ENCODE measurements at places on chromosomes 1 and 21.
A peak's percentile ranks its signal among the peaks of the same experiment; 100 is the strongest.

- DNase-seq: no peak
These were observed 511 bp downstream of the EFNA3 start for GRCh38 chr1:155079210-155079486.

DNA sequence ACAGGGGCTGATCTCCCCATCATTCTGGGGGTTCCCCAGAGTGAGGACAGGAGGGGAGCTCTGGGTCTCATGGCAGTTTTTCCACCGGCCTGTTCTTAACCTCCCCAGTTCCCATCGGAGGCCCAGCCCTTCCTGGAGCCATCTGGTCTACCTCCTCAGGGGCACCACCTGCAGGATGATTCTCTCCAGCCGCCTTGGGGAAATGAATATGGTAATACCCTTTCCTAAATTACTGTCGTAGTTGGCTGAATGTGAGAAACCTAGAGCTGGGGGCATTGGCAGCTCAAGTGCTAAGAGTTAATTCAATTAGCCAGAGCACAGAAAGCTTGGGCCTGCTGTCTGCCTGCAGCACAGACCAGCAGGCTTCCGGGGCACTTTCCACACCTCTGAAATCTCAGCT lies 64.9 kb downstream of the TAS1R2 start:
- DNase-seq: no peak

DNA sequence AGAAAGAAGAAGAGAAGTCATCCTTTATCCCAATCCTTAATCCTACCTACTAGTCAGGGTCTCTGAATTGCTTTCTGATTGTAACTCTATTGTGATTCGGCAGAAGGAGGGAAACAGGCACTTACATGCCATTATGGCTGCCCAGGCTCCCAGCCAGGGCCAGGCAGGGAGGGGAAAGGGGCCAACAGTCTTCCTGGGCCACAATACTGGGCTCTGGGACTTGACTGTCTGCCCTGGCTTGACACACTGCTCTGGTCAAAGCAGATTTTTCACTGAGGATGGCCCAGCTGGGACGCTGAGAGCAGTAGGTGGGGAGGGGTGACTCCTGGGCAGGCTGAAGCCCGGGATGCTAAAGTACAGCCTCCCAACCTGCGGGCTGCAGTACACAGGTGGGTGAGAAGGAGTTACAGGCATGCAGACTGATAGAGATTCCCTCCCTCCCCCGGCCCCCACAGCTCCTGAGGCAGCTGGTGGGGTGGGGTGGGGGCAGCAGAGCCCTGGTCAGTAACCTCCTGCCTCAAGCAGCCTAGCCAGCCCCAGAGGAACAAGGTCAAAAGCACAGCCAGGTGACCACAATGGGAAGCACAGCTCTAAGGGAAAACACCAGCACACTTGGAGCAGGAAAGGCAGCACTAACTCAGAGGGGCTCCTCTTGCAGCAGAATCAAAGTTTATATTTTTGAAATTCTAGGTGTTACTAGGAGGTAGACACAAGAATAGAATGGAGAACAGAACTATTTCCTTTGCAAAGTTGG lies 25.3 kb downstream of the KCND3 start:
- no peak for DNase-seq

DNA sequence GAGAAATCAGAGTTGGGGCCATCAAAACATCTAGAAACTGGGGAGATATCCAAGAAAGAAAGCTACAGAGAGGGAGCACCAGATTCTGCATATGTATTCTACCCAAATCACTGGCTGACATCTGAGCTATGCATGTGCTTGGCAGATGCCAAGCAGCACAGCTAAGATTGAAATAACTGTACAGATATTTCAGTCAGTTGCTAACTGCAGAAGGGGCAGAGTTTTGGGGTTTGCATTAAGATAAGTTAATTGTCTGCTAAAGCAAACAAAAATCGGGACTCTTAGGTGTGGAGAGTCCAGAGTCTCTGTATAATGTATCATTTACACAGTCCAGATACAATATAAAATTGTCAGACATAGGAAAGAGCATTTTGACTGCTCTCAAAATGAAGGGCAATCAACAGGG lies 437.1 kb downstream of the PTBP2 start:
- DNase-seq: no peak

DNA sequence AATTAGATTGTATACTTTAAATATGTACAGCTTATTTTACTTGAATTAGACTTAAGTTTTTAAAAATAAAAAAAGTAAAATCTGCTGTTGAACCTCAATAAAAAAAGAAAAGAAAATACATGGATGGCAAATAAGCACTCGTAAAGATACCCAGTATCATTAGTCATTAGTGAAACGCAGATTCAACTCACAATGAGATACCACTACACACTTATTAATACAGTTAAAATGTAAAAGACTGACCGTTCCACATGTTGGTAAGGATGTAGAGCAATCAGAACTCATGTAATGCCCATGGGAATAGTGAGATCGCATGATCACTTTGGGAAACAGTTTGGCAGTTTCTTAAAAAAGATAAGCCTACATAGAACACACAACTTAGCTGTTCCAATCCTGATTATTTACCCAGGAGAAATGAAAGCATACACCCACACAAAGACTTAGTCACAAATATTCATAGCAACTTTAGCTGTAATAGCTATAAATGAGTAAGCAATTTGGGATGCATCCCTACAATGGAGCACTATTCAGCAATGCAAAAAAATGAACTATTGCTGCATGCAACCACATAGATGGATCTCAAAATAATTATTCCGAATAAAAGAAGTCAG lies 7.3 kb downstream of the SH2D1B start:
- DNase-seq: no peak

DNA sequence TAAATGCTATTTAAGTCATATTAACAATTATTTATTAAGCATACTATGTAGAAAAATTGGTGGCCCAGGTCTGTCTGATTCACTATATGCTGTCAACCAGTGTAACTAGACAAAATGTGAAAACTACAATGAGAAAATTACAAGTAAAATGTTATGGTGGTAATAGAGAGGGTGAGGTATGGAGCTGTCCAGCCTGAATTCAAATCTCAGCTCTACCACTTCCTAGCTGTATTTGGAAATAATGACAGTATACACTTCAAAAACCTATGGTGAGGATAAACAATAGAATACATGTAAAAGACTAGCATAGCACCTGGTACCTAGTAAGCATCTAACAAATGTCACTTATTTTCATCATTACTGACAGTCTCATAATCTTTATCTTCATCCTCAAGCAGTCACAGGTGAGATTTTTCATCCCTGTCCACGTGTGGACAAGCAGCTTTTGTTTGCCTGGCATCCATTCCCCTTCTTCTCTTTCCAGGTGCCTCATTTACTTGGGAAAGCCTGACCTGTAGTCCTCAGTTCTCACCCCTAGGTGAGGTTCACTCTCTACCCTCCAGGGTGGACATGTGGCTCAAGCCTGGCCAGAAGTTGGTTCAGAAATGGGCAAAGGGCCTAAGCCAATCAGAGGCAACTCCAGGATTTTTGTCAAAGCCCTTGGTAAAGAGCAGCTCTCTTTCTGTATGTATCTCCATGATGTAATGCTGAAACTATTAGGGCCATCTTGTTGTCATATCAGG lies 29.5 kb downstream of the EGLN1 start:
- DNase-seq: no peak

GRCh38 chr1:196661345-196661744 lies 9.5 kb downstream of the CFH start:
- DNase-seq: no peak

DNA sequence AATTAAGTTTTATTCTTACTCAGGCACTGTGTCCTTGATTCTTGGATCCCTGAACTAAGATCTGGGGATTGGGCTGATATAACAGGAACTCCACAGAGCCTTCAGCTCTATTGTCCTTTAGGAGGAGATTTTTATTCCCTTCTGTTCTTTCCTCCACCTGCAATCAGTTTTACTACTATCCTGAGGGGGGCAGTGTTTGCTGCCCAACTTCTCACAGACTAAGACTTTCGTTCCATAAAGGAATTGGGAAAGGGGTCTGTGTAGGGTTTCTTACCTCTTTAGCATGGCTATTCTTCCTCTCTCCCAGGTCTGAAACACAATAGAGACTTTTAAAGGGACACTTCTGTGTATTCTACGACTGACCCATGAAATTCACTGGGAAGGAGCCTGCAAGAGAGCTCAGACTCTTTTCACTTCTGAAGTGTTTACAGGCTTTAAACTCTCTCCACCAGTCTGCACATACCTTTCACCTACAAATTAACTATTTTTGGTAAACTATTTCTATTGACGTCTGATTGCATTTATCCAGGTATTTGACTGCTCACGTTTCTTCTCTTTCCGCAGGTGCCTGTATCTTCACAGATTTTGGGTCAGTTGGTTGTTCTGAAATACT lies 103.3 kb upstream of the DEPDC1 start:
- DNase-seq: no peak

- DNase-seq: peak; percentile 77
These were observed 15.5 kb downstream of the PI4KB start for GRCh38 chr1:151311589-151312331.

DNA sequence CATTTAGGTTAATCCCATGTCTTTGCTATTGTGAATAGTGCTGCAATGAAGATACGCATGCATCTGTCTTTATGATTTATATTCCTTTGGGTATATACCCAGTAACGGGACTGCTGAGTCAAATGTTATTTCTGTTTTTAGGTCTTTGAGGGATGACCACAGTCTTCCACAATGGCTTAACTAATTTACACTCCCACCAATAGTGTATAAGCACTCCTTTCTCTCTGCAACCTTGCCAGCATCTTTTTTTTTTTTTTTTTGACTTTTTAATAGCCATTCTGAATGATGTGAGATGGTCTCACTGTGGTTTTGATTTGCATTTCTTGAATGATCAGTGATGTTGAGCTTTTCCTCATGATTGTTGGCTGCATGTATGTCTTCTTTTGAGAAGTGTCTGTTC lies 33.5 kb downstream of the ASH1L start:
- DNase-seq: no peak

DNA sequence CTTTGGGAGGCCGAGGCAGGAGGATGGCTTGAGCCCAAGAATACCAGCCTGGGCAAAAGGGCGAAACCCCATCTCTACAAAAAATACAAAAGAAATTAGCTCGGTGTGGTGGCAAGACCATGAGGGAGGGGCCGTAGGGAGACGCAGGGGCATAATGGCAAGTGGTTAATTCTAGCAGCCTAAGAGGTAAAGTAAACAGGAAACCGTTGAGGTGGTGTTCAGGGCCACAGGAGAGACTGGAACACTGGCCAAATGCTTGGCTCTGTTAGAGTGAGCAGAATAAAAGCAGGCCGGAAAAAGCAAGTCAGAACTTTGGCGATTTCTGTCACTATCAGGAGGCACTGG lies 89.2 kb downstream of the RIPK4 start:
- DNase-seq: no peak

- no peak for DNase-seq
These were observed 11.7 kb upstream of the SLC26A9 start for GRCh38 chr1:205954819-205955404.

DNA sequence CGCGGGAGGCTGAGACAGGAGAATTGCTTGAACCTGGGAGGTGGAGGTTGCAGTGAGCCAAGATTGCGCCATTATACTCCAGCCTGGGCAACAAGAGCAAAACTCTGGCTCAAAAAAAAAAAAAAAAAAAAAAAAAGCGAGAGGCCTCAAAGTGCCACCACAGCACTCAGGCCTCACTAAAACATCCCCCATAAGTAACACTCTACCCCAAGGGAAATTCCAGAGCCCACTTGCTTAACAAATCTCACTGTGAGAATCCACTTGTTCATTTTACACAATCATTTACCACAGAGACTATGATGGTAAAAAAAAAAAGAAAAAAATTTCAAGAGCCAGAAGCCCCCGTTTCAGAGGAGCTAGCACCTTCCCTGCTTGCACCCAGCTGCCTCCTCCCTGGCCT lies 26.3 kb upstream of the EXOSC10 start:
- no peak for DNase-seq

- DNase-seq: no peak
These were observed 1163.4 kb upstream of the TMPRSS15 start for GRCh38 chr21:19566975-19567374.

GRCh38 chr1:73096841-73097240 lies 814.5 kb upstream of the NEGR1 start:
- no peak for DNase-seq

DNA sequence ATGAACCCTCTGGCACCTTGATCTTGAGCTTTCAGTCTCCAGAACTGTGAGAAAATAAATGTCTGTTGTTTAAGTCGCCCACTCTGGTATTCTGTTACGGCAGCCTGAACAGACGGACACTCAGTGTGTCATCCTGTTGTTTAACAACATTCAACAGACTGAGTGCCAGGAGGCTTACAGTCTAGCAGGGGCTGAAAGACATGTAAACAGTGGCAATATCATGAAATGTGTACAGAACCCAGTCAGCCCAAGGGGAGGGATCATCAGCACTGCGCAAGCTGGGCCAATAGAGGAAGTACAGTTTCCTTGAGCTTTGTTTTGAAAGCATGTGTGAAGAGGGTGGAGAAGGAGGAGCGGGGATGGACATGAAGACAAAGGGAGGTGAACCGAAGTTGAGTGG lies 13.6 kb downstream of the DIP2A start:
- no peak for DNase-seq

DNA sequence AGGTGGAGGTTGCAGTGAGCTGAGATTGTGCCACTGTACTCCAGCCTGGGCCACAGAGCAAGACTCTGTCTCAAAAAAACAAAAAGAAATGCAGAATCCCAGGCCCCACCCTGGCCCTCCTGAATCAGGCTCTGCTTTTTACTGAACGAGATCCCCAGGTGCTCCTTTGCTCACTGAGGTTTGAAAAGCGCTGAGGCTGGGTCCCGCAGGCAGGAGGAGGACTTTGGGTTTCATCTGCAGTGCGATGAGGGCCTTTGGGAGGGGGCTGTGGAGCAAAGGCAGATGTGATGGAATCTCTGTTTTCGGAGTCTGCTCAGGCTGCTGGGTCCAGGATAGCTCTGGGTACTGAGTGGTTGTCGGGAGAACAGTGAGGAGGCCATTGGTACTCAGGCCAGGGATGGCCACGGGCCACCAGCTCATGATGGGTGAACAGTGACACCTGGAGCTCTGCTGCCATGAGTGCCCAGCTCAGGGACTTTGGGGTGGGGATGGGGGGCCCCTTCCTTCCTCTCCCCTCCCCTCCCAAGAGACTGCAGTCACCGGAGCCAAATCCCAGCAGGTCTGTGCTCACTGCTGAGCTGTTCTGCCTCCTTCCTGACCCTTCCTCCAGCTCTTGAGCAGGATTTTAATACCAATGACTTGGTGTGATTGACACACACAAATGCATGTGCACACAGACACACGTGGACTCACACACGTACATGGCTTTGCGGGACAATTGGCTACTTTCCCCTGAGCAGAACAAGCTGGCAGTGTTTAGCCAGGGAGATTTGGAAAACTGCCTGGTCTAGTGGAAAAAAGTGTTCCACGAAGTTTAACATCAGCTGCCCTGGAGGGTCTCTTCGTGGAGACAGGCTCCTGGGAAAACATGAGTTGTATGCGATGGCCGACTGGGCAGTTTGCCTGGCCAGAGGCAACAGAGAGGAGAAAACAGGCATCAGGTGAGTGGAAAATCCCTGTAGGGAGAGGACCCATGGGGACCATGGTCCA lies 3.6 kb upstream of the DHRS3 start:
- no peak for DNase-seq

DNA sequence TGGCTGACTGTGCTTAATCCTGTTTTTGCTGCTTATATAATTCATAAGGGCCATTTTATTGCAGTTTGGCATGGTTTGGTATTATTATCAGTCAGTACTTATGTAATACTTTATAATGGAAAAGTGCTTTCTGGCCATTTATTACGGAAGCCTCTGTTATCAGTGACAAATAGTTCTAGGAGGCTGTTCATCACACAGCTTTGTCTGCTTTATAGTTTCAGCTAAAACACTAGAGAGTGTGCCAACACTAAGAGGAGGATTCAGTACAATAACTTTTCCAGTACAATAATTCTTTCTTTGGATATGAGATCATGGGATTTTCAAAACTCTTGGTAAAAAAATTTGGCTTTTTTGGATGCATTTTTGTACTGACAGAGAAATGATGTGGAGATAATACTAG lies 102.9 kb upstream of the PTGFR start:
- DNase-seq: no peak
